ENCODE measurements at places on chromosomes 6 and 20.

DNA sequence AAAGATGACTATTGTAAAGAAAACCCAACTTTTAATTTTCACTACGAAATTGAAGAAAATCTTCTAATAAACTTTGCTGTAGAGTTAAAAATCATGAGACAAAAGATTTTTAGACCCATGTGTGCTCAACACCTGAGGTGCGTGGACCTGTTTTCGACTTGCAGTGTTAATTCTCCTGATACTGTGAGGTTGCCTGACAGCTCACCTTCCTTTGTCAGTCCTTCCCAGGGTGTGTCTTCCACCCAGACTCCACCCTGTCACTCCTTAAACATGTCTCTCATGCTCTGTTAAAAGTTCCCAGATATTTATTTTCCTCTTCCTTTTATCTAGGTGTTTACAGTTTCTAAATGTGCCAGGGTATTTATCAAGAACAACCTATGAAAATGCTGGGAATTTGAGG, 151.3 kb upstream of the NT5E start:
- no peak for DNase-seq

DNA sequence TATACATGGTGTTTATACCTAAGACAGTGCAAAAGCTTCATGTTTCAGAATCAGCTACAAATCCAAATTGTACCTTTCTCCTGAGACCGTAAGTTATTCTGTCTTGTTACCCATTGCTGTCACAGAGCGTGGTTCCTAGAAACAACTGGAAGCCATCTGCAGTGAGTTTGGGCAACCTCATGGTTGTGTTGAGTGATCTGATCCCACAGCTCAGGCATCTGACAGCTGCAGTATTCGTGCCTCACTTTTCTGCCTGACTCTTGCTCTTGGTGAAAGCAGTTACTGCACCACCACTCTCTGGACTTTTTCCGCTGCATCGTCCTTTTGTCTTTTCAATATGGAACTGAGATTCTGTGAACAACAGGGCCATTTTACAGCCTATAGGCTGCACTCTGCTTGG, 752.6 kb downstream of the MAFB start:
- no peak for DNase-seq

DNA sequence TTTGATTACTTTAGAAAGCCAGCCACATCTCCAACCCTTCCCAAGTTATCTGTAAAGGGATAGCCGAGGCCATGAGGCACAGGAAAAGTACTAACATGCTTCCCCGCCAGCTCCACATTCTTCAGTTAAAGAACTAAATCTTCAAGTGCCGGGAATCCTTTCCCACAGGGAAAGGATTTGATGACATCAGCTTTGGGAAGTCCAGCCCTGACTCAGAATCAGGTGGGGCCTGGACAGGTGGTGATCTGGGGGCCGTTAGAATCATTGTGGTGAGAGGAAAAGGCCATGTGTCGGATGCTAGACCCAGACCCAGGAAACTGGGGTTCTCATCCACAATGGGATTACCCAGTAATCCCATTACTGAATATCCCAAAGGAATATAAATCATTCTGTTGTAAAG, 580.0 kb downstream of the QKI start:
- no peak for DNase-seq

DNA sequence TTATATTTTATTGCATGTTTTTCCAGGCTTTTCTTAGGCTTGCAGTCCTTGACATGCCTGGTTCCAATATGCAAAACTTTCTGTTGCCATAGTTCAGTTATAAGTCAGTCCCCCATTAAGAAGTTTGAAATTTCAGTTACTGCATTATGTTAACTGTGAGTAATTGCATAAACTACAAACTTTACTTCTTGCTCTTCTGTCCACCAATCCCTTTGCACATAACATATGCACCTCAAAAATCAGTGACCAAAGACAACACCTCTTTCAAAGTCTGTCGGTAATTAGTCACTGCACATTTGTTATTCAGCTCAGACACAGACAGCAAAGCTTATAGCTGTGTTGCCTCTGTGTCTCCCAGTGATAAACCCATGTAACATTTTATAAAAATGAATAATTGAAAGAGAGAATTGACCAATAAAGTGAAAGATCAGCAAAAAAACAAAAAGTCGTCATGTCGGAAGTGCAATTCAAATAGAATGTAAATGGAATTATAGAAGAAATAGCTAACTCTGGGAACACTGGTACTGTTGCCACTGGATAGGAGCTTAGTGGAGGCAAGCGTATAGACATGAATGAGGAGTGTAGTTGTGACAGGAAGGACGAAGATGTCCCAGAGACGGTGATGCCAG, 50.3 kb upstream of the BTBD3 start:
- no peak for DNase-seq

DNA sequence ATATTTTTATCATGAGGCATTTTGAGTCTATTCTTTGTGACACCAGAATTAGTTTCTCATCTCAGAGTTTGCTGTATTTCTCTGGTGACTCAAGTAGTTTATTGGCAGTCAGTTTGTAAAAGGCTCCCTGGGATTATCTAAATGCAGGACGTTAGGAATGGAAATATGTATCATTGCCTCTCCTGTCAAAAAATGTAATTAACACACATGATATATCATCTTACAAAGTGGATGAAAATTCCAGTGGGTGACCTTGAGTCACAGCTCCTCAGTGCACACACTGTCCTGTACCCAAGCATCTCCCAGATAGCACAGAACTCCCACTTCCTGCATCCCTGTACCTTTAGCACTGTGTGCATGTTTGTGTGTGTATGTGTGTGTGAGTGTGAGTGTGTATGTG, 258.6 kb downstream of the LAMA2 start:
- DNase-seq = no peak

- DNase-seq = no peak
Observed at GRCh38 chr6:136887953-136888352, 34.1 kb upstream of the SLC35D3 start.

DNA sequence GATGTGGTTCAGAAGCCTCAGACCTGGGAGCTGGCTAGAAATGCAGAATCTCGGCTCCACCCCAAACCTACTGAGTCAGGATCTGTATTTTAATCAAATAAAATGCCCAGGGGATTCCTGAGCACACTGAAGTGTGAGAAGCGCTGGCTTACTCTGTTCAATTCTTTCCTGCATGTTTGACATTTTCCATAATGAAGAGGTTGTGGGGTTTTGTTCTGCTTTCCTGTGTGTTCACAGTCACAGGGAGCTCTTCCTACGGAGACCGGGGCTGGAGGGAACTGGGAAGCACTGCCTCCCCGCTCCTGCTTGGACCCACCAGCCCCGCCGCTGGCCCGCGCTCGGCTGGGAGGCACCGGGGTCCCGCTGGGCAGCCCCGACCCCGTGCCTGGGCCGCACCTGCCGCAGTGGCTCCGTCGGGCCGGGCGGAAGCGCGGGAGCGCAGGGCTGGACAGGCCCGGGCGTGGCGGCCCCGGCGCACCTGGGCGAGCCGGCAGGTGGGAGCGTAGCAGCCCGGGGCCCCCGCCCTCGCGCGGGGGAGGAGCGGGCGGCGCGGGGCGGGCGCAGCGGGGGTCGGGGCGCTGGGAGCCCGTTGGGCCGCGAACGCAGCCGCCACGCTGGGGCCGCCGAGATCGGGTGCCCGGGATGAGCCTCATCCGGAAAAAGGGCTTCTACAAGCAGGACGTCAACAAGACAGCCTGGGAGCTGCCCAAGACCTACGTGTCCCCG, at the start of gene MAPK13:
Gene MAPK13, plus strand, starts transcription at position 573 of the 726 bp plus-strand sequence. Its CDS starts 70 bp downstream, at position 643.
- peak; percentile 20 for DNase-seq

DNA sequence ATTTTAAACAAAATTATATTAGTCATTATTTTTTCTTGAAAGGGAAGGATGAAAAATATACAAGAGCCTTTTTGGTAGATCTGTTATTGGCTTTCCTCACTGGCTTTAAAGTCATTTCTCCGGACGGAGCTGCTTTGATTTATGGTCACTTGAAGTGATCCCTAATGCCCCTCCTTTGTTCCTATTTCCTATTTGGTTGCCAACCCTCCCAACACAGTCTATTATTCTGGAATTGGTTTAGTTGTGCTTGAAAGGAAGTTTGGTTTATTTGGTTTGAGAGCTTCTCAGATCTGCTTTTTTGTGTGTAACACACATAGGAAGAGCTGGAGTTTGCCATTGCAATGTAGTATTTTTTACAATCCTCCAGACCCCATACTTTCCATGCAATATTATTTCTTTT, 347.9 kb downstream of the RFPL4B start:
- no peak for DNase-seq

DNA sequence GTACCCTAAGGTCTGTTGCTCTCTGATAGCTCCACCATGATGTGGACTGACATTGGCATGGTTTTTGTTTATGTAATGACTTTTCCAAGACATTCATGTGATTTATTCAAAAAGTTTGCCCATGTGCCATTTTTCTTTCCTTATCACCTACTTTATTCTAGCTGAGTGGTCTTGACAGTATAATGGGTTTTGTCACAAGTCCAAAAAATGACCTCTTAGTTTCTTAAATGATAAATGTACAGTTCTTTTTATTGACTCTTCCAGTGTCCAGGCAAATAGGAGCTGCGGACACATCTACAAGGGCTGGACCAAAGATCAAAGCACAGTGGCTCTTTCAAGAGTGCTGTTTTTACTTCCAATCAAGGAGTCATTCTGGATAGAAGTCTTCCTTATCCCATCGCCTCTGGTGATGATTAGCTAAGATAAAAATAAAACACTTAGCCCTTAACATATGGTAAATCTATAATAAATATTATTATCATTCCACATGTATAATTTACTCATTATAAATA, 141.4 kb downstream of the MMUT start:
- no peak for DNase-seq

DNA sequence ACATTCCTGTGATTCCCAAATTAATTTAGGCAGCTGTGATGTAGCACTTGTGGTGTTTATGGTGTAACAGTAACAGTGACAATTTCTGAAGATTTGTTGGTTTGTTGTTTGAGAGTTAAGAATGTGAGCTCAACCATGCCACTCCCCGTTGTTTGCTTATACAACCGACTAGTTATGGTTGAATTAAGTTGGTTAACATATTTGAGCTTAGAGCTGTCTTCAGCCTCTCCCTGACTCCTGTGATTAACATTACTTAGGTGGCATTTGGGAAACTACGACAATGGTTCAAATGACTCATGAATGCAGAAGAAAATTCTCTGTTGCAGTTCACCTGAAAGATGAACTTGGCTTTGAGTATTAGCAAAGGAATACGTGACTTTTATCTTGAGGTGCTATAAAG, 35.9 kb upstream of the PRL start:
- no peak for DNase-seq

DNA sequence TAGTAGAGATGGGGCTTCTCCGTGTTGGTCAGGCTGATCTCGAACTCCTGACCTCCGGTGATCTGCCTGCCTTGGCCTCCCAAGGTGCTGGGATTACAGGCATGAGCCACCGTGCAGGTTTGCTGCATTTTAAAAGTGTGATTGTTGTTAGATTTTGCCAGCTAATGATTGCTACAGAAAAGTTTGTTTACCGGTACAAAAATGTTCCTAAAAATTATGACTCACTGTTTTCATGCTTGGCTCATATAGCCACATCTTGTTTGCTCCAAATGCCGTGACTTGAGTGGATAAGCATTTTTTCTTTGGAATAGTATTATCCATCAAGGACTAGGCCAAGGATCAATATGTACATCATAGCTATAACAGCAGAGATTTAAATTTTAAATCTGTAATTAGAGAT, 24.3 kb downstream of the LRRN4 start:
- no peak for DNase-seq

GRCh38 chr20:63830841-63831588, at the start of gene ZBTB46:
Gene ZBTB46, minus strand, starts transcription at chr20:63831264. Its CDS starts 40,507 bp downstream, at chr20:63790757.
- DNase-seq = no peak

GRCh38 chr6:6246544-6246943, 73.9 kb downstream of the F13A1 start:
- no peak for DNase-seq

DNA sequence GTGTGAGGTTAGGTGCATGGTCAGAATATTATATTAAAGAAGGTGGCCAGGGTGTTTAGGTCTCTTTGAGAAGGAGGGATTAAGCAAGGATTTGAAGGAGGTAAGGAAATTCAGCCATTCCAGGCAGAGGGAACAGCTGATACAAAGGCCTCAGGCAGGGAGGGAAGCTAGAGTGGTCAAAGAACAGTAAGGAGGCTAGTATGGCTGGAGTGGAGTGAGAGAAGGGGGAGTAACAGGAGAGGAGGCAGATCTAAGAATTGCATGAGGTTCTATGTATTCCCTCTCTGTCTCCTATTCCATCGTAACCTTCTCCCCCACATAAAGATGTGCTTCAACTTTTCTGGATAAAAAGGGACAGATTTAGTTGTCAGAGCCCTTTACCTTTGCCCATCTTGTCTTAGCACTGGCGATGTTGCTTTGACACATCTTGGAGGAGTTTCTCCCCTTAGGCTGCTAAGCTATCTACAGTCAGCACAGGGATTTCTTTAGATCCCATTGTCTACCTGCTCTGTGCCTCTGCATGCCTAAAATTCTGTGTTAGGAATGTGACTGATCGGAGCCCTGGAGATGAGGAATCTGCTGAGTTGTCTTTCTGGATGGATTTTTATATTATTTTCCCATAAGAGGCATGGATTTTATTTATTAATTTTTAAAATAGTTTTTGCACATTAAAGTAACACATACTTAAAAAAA, 59.9 kb downstream of the KLHL31 start:
- no peak for DNase-seq

DNA sequence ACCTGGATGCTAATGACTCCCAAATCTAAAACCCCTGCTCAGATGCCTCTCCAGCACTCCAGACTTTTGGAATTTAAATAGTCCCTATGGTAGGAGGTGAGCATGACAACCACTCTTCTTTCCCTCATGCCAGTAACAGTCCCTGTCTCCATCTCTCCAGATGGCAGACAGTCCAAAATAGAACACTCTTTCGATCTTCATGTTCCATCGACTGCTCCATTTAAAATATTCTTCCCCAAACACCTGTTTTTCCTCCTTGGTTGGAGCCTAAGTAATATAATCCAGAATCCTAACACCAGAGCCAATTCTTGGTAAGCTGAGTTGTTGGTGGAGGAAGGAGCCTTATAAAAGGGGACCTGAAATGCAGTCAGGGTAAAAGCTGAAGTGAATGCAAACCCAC, 723.5 kb upstream of the CHD6 start:
- DNase-seq = no peak

GRCh38 chr20:43846516-43846905, 68.1 kb upstream of the TOX2 start:
- no peak for DNase-seq

GRCh38 chr6:98833057-98833306, 1.4 kb upstream of the POU3F2 start:
- no peak for DNase-seq

- no peak for DNase-seq
Observed at GRCh38 chr20:62309198-62309944, 6.6 kb downstream of the ADRM1 start.

DNA sequence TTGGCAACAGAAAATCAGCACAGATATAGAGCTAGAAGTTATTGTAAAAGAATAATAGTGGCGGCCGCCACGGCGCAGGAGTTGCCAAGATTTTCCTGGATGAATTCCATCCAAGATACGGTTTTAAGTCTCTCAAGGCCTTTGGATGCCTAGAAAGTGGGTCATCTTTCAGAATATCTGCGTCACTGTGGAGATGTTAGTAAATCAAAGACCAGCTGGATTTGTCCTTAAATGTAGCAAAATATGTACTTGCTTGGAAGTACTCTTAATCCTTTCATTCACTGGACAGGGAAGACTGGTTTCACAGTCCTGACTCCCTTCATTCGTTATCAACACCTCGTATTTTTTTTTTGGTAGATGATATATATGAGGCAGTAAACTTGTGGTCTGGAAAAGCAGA, 83.0 kb downstream of the SLC22A3 start:
- DNase-seq = no peak
